Tracheal epithelial cell (primary cell): ENCODE measurements at places on chromosomes 12 and 14. TPM values are rescaled to one million over a fixed set of nuclear protein-coding genes. Genes with fewer than 3 reads are reported as not detected.

The TNFAIP2 gene
- total RNA-seq = 10.0 and 304 TPM in 2 replicates

The GLI1 gene
- under 0.01 TPM in 1 of 2 replicates, not detected in the other for total RNA-seq

The SPTSSA gene
- 9.2 and 10.4 TPM in 2 replicates for total RNA-seq

The CLEC9A gene
- total RNA-seq = not detected in 2 replicates
